ENCODE measurements at places on chromosomes 1 and 21.

DNA sequence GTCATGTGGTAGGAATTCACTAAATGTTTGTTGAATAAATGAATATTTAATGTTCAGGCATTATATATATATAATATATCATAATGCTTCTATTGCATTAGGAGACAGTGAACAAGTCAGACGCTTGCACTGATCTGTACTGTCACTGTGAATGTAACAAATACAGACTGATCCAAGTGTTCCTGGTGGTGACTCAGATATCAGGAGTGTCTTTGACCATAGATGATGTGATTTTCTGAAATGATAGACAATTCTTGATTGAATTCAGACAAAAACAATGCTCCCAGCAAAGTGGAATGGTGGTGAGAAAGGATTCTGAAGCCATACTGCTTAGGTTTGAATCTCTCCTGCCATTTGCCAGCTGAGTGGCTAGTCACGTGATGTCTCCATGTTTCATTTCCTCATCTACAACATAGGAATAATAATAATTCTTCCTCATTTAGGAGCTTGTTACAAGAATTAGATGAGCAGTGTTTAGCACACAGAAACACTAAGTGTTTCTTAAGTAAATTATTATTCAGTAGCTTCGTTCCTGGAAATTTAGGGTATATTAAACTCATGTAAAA is 71.0 kb downstream of the OLFML2B start:
- no peak for DNase-seq

- DNase-seq, result no peak
These were observed 6.7 kb upstream of the IRF2BP2 start for GRCh38 chr1:234616644-234617043.

DNA sequence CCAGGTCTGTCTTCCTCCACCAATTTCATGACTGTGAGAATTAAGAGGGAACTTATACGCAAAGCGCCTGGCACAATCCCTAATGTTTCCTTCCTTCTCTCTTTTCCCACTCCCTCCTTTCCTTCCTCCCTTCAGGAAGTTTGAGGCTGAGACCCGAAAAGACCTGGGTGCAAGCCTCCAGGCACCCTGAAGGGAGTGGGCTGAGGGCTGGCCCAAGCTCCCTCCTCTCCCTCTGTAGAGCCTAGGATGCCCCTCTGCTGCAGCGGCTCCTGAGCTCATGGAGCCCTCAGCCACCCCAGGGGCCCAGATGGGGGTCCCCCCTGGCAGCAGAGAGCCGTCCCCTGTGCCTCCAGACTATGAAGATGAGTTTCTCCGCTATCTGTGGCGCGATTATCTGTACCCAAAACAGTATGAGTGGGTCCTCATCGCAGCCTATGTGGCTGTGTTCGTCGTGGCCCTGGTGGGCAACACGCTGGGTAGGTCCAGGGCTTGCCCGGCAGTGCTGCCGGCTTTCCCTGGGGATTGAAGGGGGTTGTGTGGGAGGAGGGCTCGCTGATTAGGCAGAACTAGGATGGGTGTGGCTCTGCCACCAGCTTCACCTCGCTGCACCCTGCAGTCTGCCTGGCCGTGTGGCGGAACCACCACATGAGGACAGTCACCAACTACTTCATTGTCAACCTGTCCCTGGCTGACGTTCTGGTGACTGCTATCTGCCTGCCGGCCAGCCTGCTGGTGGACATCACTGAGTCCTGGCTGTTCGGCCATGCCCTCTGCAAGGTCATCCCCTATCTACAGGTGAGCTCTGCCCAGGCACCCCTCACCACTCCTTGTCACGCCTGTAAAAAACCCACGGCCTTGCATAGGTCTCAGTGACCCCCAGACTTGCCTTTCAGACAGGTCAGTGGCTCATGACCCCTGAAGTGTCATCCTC is 1.7 kb downstream of the HCRTR1 start:
- no peak for DNase-seq

GRCh38 chr1:93818570-93818959 is 60.4 kb downstream of the DNTTIP2 start:
- no peak for DNase-seq

DNA sequence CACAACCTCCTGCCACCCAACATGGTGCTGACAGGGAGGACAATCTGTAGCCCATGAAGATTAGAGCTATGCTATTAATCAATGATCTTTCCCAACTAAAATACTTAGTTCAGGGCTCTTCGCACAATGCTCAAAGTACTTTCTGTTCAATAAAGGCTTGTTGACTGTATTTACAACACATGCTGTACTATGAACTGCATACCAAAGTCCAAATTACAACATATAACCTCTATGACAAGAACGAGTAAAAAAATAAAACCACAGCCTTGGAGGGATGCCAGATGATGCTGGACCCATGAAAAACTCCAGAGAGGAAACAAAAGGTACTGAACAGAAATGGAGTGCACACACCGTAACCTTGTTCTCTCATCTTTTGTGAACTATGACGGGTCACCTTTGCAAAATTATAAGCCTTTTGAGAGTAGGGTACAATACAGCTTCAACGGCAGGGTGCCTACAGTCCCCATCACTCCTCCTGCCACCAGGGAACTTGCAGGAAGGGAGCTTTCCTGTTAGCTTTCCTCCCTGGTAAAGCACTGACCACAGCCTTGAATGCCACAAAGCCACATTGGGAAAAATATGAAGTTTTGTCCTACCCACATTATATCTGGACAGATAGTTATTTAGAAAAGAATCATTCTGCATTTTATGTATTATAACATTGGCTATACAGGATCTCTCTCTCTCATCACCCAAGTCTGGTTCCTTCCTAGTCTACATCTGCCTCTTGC is 175.6 kb downstream of the NRIP1 start:
- DNase-seq, result no peak

- no peak for DNase-seq
These were observed 37.9 kb downstream of the SLC66A1 start for GRCh38 chr1:19349999-19350398.

DNA sequence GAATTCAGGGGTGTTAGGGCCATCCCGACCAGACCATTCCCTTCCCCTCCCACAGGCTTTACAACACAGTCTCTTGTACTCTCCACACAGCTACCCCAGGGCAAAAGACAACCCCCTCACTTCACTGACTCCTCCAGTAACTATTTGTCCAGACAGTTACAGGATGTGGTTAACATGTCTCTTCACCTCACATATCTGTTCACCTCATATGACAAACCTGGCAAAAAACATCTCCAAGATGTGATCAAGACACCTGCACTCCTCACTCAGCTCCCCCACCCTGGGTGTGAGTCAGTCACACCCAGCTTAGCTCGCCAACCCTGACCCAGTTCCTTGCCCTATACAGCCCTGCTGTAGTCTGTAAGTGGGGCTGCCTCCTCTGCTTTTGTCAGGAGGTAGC is 490.5 kb upstream of the CHRM3 start:
- no peak for DNase-seq

DNA sequence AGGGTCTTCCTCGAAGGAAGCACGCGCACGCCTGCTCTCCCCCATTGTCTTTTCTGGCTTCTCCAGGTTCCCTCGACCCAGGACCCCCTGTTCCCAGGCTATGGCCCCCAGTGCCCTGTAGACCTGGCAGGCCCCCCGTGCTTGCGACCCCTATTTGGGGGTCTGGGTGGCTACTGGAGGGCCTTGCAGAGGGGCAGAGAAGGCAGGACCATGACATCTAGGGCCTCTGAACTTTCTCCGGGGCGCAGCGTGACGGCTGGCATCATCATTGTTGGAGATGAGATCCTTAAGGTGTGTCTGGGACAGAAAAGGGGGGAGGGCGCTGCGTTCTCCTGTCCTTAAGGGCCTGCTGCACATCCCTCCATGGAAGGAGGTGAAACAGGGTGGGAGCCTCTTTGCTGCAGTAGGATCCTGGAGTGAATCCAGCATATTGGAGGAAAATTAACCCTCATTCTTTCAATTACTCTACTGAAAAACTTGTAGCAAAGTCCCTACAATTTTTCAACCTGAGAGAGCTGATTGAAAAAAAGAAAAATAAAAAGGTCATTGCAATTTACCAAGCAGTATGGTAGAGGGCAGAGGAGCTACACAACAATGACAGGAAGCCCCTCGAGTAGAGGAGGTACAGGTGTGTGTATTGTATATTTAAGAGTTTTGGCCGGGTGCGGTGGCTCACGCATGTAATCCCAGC is 777 bp downstream of the FLAD1 start:
- no peak for DNase-seq

GRCh38 chr1:89276690-89277089 is 4.0 kb upstream of the GBP5 start:
- DNase-seq, result no peak
